ENCODE measurements at places on chromosomes 12 and 14.

DNA sequence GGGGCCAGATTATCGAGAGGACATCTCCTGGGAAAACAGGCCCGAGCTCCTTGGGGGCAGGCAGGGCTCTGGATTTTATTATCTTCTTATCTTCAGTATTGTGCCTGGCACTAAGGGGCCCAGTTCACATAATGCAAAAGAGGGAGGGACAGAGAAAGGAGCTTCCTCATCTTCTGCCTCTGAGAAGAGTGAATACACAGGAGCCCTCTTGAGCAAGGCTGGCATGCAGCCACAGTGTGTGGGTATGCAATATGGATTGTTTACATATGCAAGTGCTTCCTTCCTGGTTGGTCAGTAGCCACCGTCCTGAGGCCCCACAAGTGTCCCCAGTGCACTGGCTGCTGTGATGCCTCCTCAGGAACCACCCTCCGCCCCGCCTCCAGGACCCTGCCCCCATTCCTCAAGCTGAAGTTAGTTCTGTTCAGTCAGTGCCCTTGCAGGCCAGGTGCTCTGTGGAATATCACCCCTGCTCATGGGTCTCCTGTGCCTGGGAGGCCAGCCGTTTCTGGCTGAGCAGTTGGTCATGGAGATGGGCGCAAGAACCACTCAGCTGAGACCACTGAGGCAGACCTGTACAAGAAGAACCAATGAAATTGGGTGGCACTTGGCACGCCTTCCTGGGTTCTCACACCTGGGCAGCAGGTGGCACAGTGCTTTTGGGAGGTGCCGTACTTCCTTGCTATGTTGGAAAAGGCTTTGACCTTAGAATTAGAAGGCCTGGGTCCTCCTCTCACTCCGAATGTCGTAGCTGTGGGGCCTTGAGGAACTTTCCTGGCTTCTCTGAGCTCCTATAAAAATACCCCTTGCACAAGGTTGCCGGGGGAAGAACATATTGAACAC lies 35.1 kb upstream of the ACTN1 start:
- DNase-seq = no peak

- DNase-seq = peak; percentile 36
Observed at GRCh38 chr14:36069535-36069900, 107.0 kb downstream of the PTCSC3 start.

DNA sequence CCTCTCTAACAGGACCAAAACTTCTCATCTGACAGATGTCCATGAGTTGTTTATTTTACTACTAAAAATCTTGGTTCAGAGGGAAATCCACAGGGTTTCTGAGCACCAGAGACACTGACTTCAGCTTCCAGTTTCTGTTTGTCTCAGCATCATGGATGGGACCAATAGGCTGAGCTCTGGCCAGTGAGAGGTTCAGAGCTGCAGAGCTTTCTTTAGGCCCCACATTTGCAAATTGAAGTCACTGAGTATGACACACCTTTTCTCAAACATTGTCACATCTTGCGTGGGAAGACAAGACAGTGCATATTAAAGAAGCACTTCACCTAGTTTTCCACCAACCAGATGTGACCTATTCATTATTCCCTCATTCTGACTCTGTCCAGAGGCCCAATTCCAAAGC lies 45.2 kb downstream of the RDH12 start:
- no peak for DNase-seq

GRCh38 chr12:75722714-75723200 lies 211.3 kb upstream of the KRR1 start:
- DNase-seq = peak; percentile 93

DNA sequence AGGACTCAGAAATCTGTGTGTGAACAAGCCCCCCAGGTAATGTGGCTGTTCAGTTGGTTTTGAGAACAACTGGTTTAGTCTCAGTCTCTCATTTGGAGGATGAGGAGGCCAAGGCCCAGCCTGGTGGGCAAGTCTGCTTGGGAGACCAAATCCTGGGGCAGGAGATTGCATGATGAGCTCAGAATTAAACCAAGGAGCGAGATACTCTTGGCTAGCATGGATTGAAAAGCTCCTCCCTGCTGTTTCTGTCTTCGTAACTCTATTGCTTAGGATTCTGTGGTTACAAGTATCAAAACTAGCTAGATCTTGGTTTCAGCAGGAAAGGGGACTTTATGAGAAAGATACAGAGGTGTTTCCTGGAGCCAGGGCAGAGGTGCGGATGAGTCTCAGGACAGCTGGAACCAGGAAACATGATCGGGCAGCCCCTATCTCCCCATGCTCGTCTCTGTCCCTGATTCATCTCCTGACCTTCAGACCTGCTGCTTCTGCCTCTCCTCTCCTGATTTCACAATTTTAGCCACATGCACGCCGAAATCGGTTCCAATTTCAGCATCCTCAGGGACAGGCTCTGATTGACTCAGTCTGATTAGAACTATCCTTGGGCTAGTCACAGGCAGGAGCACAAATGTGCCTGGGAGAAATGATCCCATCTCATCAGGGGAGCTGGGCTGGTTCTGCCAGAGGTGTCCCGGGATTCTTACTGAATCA lies 40.2 kb upstream of the RIN3 start:
- DNase-seq = no peak

- no peak for DNase-seq
Observed at GRCh38 chr14:36717363-36717762, 55.7 kb downstream of the PAX9 start.

- DNase-seq = no peak
Observed at GRCh38 chr12:84551373-84551772, 361.2 kb downstream of the SLC6A15 start.

- DNase-seq = no peak
Observed at GRCh38 chr14:101594511-101595148, 33.3 kb downstream of the DIO3 start.

DNA sequence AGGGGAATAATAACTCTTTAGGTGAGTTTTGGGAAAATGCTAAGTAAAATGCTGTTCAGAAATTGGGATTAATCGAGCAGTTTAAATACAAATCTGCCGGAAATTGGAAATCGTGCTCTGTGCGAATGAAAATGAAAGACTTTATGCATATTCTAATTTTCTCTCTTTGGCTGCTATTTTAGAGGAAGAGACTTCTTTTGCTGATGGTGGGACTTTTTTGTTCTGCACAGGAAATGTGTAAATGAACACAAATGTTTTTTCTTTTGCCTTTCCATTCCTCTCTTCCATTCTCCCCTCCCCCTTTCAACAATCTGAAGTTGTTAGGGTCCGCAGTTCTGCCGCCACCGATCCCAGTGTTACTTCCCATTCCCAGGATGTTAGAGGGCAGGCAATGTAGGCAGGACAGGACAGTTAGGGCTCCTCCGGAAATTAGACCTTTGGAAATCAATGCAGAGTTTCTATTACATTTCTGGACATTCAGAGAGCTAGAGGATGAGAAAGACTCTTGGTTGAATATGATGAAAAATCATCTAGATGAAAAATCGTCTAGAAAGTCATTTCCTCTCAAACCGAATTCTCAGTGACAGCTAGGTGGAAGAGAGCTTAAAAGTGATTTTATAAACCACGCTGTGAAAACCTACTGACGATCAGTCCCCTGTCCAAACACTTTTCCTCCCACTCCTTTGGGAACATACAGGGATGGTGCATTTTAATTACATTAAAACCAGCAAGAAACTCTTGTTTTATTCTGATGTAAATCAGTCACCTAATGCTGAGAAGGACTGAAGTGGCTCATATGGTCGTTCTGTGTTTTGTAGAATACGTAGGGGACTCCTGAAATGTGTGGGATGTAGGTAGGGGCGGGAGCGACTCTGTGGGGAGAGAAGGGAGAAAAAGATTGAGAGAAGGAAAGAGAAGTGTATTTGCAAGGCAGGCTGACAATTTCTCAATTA lies 17.8 kb downstream of the FOXG1 start:
- peak; percentile 37 for DNase-seq

DNA sequence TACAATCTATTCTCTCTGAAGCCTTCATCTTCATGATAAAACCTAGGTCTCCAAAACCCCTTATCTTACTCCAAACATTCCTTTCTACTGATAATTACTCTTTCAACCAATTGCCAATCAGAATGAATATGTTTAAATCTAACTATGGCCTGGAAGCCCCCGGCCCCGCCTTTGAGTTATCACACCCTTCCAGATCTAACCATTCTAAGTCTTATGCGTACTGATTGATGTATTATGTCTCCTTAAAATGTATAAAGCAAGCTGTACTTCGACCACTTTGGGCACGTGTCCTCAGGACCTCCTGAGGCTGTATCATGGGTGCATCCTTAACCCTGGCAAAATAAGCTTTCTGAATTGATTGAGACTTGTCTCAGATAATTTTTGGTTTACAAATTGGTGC lies 14.4 kb downstream of the PABPN1 start:
- DNase-seq = no peak

- DNase-seq = no peak
Observed at GRCh38 chr12:104477510-104478390, 21.0 kb downstream of the CHST11 start.

GRCh38 chr12:72540811-72541210 lies 268.6 kb downstream of the TRHDE start:
- DNase-seq = peak; percentile 46

DNA sequence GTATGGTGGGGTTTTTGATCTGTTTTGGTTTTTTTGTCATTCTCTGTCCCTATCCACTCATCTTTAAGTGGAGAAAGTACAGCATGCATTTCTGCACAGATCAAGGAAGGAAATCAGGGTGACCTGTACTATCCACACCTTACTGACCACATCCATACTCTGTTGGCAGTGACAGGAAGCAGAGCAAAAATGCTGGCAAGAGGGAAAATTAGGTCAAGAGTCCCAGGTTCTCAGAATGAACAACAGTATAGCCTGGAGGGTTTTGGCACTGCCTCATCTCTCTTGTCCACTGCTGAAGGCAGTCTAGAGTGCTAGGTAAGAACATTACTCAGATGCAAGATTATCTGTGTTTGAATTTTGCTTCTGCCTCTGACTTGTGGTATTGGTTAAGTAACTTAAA lies 70.7 kb downstream of the TAOK3 start:
- peak; percentile 97 for DNase-seq

- DNase-seq = no peak
Observed at GRCh38 chr12:7485095-7485494, 18.5 kb downstream of the CD163 start.

GRCh38 chr12:20210621-20211215 lies 157.6 kb upstream of the PDE3A start:
- no peak for DNase-seq

DNA sequence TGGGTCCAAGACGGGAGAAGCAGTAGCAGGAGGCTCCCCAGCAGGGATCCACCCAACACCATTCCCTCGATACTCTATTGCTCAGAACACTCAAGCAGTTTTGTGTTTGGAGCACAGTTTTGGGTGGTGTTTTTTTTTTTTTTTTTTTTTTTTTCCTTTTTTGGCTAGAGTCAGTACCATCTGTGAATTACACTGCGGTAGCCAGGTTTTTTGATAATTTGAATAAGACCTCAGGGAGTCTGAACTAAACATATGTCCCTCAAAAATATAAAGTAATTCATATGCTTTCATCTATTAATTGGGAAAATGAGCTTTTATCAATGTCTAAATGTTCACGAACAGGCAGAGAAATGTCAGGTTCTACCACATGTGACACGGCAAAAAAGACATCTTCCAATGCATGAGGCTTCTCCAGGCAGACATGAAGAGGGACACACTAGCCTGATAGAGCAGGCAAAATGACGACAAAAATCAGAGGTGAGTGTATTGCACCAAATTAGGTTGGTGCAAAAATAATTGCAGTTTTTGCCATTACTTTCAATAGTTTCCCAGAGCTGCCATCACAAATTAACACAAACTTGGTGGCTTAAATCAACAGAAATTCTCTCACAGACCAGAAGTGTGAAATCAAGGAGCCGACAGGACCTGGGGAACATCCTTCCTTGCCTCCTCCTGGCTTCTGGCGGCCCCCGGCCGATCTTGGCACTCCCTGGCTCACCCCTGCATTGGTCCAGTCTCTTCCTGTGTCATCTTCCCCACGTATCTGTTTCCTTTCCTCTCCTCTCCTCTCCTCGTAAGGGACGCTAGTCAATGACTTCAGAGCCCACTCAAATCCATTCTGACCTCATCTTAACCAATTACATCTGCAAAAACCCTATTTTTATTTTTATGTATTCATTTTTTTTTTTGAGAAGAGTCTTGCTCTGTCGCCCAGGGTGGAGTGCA lies 33.9 kb downstream of the FOXN3 start:
- no peak for DNase-seq

GRCh38 chr12:88805692-88806091 lies 225.4 kb upstream of the KITLG start:
- no peak for DNase-seq
